ENCODE measurements at places on chromosomes 6 and 20.
A peak's percentile ranks its signal among the peaks of the same experiment; 100 is the strongest.

- no peak for DNase-seq
These were observed 30.3 kb downstream of the LIN28B start for GRCh38 chr6:104987218-104987617.

DNA sequence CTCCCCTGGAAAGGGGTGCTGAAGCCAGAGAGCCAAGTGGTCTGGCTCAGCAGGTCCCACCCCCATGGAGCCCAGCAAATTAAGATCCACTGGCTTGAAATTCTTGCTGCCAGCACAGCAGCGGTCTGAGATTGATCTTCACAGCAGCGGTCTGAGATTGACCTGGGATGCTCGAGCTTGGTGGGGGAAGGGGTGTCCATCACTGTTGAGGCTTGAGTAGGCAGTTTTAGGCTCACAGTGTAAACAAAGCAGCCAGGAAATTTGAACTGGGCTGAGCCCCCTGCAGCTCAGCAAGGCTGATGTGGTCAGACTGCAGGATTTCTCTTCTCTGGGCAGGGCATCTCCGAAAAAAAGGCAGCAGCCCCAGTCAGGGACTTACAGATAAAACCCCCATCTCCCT, 41.3 kb upstream of the B3GAT2 start:
- no peak for DNase-seq

DNA sequence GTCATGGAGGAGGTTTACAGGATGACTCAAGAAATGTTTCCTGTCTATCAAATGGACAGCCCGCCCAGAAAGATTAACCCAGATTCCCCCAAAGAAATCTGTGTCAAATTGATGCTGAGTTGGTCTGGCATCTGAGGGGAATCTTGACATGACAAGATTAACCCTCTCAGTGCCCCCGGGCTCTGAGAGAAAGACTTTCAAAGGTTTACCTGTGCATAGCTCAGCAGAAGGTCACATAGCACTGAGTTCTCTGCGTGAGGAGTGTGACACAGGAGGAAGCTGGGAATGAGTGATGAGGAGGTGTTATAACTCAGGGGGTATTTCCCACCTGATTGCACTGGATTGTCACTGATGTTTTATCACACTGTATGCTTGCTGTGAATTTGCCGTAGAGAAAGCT, 601.2 kb downstream of the DHX35 start:
- no peak for DNase-seq

- no peak for DNase-seq
These were observed 95.2 kb downstream of the ANKRD60 start for GRCh38 chr20:58133020-58133808.

DNA sequence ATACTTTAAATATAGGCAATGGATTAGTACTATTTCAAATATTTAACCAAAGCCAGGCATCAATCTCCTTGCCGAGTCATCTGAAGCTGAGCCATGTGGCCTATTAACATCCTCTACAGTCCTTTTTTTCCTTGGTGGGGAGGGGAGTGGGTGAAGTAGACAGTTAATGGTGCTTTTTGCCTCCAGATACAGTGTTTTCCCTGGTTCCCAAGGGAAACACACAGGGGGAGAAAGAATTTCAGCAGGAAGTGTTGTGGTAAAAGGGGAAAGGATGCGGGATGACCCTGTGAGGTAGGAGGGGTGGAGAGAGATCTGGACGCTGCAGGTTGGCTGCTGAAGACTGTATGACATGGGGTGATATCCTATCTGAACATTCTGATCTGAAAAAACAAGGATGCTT, 9.6 kb downstream of the CLDN20 start:
- DNase-seq = no peak

DNA sequence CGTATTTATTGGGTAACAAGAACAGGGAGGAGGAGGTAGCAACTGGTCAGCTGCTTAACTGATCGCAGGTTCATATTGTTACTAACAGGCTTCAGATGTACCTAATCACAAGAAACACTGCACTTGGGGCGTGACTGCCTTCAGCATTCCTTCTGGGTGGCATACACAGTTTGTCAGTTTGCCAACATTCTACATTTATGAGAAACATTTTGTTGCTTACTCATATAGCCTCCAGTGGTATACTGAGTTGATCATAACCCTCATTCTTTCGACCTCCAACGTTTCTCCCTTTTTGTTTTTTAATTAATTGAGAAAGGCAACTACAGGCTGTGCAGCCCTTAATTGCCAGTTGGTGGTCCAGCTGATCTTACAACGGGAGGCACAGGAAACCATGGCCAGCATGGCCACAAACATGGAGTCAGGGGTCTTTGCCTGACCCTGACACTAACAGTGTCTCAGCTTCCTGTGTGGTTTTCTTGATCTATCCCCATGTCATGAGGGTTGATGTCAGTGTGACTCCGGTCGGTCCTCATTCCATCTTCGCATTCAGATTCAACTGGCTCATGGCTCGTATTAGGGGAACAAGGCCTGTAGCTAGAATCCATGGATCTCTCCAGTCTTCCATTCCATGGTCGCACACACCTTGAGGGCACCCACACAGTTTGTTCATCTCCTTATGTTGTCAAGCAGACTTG, 9.4 kb downstream of the EPB41L2 start:
- DNase-seq = no peak

- no peak for DNase-seq
These were observed 88.0 kb downstream of the MRPL14 start for GRCh38 chr6:44039191-44039719.

DNA sequence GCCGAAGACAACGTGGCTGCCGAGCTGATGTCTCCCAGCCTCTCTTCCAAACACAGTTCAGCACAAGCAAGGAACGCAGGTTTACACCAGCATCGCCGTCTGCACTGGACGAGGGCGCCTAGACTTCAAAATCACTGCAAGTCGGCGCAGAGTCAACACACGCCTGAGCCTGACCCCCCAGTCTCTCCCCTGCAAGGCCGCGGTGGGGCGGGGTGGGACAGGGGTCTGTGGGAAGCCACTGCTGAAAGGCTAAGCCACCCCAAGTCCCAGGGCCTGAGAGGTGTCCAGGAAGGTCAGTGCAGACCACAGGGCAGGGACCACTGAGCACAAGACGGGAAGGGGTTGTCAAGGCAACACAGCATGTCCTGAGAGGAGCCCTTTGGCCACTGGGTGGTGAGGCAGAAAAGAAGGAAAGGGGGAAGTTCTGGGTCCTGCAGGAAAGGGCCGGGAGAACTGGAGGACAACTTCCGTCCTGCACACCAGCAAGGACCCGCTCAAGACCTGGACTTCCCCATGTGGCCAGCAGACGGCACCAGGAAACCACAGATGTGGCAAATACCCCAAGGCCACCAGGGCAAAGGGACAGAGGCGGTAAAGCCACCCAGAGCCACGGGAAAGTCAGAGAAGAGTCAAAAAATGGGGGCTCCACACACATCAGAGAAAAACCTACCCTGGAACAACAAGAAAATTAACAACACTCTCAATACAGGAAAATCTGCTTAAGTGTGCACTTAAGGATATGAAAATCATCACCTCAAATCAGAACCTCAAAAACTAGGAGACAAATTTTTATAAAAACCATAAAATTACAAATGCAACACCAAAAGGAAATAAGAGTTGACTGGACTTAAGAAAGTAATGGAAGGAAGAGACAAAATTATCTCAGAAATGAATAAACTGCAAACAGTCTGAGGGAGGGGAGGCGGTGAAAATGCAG, 84.8 kb downstream of the TAF4 start:
- DNase-seq = peak; percentile 41

- no peak for DNase-seq
These were observed 41.3 kb upstream of the HFE start for GRCh38 chr6:26045928-26046368.

GRCh38 chr20:60804240-60804917, 447.7 kb upstream of the CDH4 start:
- DNase-seq = no peak

DNA sequence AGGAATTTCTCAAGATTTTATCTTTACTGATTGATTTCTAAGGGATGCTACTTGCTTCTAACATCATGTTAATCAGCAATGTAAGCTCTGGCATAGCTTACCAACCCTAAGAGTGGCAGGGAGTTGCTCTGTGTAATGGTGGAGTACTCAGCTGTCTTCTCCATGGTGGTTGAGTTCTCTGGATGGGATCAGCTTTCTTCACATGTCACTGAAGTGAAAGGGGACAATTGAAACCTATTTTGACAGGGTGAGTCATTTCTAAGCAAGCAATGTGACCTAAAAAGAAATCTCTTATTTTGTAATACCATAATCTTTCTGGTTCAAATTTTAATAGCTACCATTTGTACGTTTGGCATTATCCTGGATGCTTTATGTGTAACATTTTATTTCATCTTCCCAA, 430.4 kb downstream of the GJA1 start:
- no peak for DNase-seq

GRCh38 chr20:62222972-62223371, 2.9 kb upstream of the HRH3 start:
- DNase-seq = no peak

GRCh38 chr6:1705630-1706029, 95.9 kb downstream of the FOXC1 start:
- DNase-seq = no peak

GRCh38 chr20:10170261-10170660, 48.4 kb upstream of the SNAP25 start:
- DNase-seq = no peak

DNA sequence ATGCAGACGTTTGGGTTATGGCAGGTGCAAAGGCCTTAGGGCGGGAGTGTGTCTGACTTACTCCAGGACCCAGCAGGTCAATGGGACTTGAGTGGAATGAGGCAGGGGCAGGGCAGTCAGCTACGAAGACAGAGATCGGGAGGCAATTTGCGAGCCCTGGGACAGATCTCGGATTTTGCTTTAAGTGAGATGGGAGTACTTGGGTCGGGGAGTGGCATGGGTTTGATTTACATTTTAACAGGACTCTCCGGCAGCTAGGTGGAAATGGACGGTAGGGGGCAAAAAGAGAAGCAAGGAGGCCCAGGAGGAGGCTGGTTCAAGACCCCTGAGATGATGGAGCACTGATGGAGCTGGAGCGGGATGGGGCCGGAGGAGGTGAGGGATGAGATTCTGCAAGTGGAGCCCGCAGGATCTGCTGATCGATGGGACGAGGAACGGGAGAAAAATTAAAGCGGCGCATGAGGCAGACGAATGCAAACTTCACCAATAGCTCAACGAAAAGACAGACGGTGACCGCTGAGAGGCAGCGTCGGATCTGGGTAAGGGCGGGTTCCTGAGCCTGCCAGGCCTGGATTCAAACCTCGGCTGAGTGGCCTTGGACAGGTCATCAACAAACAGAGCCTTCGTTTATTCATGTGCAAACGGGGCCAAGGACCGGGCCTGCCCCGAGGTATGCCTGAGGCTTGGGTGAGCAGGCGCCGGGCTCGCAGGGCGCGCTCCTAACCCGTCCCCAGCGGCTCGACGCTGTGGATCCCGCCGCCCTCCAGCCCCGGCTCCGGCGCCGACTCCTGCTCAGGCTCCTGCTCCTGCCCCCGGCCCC, 756 bp upstream of the RBCK1 start:
- peak; percentile 29 for DNase-seq

DNA sequence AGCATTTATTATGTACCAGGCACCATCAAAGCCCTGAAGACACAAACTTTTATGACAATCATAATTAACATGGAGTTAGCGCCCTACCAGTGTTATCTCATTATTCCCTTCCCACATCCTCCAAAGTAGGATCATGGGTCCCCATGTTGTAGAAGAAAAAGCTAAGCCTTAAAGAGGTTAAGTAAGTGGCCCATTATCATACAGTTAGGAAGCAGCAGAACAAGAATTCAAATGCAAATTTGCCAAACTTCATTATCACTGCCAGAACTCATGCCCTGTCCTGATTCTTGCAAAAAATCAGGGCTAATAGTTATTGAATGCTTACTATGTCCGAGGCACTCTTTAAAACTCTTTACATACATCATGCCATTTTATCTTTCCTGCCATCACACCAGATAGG, 310.6 kb downstream of the ZNF217 start:
- DNase-seq = no peak

DNA sequence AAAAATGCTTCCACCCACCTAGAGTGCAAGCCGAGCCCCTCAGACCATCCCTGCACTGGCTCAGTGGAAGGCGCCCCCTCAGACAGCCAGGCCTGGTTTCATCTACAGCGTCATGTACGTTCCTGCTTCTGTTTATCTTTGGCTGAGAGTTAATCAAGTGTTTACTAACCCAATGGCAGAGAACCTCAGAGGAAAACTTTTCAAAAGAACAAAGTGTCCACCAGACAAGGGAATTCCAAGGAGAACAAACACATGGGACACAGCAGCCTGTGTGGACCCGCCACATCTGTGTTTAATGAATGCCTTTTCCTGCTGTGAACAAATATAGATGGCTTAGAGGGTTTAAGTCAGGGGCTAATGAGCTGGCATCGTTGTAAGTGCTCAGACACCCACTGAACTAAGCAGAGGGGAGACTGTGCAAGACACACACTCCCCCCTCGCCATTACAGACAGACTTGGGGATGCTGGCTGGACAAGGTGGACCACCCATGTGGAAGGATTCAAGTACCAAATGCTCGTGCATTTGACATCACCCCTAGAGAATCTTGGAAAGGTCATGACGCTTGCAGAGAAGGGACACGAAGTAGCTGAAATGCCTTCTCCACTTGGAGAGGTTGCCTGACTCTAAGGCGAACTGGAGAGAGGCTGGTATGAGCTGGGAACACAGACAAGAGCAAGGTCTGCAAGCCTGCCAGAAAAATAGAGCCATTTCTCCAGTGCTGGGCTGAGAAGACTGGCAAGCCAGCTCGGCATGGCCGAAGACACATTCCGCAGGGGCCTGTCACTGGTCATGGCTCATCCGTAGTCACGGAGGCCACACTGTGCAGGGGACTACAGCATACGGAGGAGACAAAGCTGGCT, 53.5 kb upstream of the NXT1 start:
- DNase-seq = no peak

DNA sequence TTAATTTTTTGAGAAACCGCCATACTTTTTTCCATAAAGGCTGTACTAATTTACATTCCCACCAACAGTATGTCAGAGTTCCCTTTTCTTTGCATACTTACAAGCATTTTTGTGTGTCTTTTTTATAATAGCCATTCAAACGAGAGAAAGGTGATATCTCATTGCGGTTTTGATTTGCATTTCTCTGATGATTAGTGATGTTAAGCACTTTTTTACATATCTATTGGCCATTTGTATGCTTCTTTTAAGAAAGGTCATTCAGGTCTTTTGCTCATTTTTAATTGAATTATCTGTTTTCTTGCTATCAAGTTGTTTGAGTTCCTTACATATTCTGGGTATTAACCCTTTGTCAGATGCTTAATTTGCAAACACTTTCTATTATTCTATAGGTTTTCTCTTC, 176.1 kb upstream of the UFL1 start:
- no peak for DNase-seq

DNA sequence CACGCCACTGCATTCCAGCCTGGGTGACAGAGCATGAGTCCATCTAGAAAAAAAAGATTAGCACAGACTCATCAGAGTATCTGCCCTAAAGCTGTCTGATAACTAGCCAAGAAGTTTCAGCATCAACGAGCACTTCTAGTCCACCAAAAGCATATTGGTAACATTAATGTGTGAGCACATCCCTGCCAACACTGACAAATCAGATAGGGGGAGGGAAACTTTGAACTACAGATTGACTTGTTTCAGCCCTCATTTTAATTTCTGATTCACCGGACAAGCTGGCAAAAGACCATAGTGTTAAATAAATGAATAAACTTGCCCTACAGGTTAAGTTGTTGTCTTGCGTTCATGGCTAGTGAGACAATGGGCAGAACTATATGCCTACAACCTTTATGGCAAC, 7.7 kb upstream of the SEC63 start:
- DNase-seq = no peak
